ENCODE measurements at places on chromosomes 1 and 21. TPM values are rescaled to one million over a fixed set of nuclear protein-coding genes. Genes with fewer than 3 reads are reported as not detected.

The OR2T35 gene
- total RNA-seq = not detected

- no peaks in the 10 kb centered on the region for H3K27me3 ChIP-seq
- H3K27ac ChIP-seq = no peak overlapping the region
- H3K4me1 ChIP-seq = peaks cover 6% of the 10 kb centered on the region
- no peak for DNase-seq
These were observed 147.0 kb upstream of the DNAH14 start for GRCh38 chr1:224782281-224783000.

- H3K4me1 ChIP-seq = no peaks in the 10 kb centered on the region
- H3K36me3 ChIP-seq = no peaks in the 10 kb centered on the region
- peaks cover 3% of the 10 kb centered on the region for H3K27me3 ChIP-seq
- no peak overlapping the region for H3K4me3 ChIP-seq
These were observed 8.6 kb upstream of the EDN2 start for GRCh38 chr1:41493117-41493536.

DNA sequence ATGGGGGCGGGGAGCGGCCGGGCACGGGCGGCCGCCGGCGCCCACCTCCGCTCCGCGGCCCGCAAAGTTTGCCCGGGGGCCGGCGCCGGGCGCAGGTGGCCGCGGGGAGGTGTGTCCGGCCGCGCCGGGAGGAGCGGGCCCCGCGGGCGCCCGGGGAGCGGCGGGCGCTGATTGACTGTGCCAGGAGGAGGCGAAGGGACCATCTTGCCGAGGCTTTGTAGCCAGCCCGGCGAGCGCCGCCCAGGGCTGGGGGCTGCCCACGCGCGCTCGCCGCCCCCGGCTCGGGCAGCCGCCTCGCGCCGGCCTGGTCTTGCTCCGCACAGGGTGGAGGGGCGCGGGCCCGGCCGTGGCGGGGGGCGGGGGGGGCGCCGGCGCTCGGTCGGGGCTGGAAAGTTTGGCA, 432 bp downstream of the EPHB2 start:
- DNase-seq = no peak
- peaks cover 21% of the 10 kb centered on the region for H3K27me3 ChIP-seq
- no peaks in the 10 kb centered on the region for H3K36me3 ChIP-seq
- no peak overlapping the region for H3K27ac ChIP-seq

DNA sequence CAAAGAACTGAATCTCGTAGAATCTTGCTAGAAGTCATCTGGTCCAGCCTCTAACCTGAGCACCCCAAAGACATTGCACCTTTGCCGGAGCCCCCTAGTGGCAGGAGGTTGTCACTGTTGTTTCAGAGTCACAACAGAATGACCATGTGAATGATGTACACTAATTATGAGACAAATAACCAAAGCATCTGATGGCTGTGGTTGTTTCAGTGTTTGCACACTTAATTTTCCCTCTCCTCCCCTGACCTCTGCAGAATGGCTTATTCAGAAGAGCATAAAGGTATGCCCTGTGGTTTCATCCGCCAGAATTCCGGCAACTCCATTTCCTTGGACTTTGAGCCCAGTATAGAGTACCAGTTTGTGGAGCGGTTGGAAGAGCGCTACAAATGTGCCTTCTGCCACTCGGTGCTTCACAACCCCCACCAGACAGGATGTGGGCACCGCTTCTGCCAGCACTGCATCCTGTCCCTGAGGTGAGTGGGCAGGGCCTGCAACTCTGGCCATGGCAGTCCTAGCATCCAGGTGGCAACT, 26.4 kb downstream of the TRAF5 start:
- H3K36me3 ChIP-seq = no peaks in the 10 kb centered on the region
- H3K27me3 ChIP-seq = no peaks in the 10 kb centered on the region
- H3K27ac ChIP-seq = peak overlapping the region; percentile 25
- peak; percentile 65 for DNase-seq

The PGLYRP4 gene
- total RNA-seq = not detected

DNA sequence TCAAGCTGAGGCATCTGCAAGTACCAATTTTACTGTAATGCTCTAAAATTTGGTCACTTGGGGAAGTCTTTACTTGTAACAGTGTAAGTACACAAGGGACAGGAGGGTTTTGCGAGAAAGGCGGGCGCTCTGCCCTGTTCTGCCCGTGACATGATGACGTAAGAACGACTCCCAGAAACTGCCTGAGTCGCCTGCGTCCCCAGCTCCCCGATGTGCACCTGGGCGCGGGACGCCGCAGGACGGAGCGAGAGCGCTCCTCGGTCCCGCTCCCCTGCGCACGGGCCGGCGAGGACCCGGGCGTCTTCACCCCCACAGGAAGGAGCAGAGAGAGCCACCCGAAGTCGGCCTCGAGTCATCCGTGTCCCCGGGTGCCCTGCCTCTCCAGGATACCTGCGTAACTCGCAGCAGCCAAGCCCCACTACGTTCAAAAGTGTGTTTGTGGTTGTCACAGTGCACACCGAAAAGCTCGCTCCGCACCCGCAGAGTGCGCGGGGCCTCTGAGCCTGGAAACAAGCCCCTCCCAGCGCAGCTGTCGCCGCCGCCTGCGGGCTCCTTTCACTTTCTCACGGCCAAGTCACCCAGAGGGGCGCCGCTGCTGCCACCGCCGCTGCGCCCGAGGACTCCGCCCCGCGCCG, 3.3 kb upstream of the ZBTB18 start:
- no peaks in the 10 kb centered on the region for H3K27me3 ChIP-seq
- H3K4me1 ChIP-seq = peaks cover 47% of the 10 kb centered on the region
- DNase-seq = no peak
- H3K4me3 ChIP-seq = peak overlapping the region; percentile 99
- peak overlapping the region; percentile 94 for H3K27ac ChIP-seq
- no peaks in the 10 kb centered on the region for H3K36me3 ChIP-seq

The ADAM30 gene
- total RNA-seq = not detected

DNA sequence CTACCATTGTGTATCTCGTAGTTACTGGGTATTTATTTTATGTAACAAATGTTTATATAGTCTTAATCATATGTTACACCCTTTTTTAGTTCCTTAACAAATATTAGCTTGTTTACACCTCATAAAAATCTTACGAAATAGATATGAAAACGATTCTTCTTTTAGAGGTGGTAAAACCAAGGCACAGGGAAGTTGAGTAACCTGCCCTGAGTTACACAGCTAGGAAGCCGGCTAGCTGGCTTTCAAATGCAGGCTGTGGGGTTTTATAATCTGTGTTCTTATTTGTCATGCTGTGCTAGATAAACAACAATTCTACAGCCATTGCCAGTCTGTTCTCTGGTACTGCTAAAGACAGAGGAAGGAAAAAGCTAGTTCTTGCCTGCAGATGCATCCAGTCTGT, 109.6 kb downstream of the NOS1AP start:
- H3K36me3 ChIP-seq = no peaks in the 10 kb centered on the region
- no peaks in the 10 kb centered on the region for H3K4me1 ChIP-seq
- no peak overlapping the region for H3K27ac ChIP-seq
- DNase-seq = no peak
- no peak overlapping the region for H3K4me3 ChIP-seq
- no peaks in the 10 kb centered on the region for H3K27me3 ChIP-seq

The C1QC gene
- total RNA-seq = 3.3 TPM

DNA sequence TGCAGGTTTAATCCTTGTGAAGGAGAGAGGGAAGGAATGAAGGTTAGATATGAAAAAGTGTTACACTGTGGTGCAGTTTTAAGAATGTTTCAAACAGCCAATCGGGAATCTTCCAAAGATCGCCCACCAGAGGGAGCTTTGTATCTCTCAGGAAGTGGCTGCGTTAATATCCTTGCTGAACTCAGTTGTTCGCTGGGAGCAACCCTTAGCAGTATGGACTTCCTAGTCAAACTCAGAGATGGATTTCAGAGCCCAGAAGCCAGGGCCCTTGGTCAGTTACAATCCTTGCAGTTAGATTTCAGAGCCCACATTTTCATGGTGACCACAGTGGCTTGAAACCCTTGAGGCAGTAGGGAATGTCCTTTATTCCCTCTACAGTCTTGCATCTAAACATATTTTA, 136.2 kb downstream of the NTNG1 start:
- no peaks in the 10 kb centered on the region for H3K27me3 ChIP-seq
- H3K27ac ChIP-seq = no peak overlapping the region

DNA sequence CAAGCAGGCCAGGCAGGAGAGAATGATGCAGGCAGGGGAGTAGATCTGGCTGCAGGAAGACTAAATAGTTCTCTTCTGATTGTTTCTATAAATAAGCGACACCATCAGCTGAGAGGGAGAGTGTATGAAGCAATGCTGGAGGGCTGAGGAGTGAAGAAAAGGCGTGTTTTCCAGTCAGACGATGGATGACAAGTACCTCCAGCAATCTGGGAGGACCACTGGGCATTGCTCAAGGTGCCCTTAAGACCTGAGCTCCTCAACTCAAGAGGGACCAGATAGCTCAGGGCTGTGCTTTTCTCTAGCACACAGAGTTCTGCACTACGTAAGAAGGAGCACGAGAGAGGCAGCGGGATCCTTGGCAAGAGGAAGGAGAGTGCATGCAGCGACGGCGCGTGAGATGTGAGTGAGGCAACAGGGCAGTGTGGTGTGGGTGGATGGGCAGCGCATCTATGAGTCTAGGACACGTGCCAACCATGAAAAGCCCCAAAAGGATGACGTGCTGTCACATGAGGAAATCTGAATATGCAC, 36.0 kb downstream of the PABPC4 start:
- peaks cover 6% of the 10 kb centered on the region for H3K36me3 ChIP-seq
- H3K27me3 ChIP-seq = no peaks in the 10 kb centered on the region
- no peak overlapping the region for H3K4me3 ChIP-seq
- H3K4me1 ChIP-seq = no peaks in the 10 kb centered on the region

DNA sequence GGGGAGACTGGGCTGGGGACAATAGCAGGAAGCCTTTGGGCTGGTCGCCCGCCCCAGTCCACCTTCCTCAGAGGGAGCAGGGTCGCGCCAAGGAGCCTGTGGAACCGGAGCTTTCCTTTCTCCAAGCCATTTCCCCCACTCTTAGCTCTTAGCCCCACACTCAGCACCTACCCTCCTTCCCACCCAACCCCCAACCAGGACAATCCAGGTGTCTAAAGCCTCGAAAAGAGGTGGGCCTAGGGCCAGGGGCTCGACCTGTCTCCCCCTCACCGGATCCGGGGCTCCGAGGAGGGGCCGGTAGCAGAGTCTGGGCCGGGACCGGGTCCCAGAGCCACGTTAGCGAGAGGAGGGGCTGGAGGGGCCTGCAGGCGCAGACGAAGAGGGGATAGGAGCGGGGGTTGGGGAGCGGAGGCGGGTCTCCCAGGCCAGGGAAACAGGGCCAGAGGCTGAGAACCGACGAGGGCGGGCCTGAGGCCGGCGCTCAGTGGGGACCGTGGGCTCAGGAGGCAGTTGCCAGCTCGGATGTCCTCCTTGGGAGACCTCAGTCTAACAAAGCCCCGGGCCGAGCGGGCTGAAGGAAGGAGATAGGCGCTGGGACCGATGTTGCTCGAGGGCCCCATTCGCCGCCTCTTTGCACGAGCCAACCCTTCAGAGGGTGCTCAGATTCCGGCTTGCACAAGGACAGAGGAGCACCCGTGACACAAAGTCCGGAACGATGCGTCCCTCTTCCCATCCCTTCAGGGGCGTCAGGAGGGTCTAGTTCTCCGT, 943 bp downstream of the SEMA6C start:
- no peak for DNase-seq
- peak overlapping the region; percentile 56 for H3K27ac ChIP-seq
- peak overlapping the region; percentile 83 for H3K4me3 ChIP-seq

The FCAMR gene
- not detected for total RNA-seq

DNA sequence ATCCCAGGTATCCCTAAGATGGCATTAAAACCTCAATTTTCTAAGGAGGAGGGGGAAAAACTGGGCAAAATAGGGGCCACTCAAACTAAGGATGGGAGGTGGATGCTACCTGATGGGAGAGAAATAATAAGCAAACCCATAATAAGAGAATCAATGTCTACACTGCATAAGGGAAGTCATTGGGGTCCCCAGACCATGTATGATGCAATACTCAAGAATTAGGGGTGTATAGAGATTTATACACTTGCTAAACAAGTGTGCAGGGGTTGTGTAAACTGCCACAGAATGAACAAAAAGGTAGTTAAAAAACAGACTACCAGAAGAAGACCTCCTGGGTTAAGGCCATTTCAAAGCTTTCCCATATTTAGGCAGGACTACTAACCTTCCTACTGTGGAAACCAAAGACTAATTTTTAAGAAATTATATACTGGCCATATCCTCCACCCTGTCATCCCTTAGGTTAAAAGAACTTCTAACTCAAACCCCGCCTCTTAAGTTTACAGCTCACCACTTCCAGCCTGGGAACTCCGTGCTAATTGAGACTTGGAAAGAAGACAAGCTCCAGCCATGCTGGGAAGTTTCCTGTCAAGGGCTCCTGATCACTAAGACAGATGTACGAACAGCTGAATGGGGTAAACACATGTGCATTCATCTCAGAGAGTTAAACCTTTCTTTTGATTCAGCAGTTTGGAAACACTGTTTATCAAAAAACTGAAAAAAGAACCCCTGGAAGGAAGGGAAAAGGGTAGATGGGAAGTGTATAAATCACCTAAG, 64.4 kb upstream of the TLR5 start:
- H3K36me3 ChIP-seq = no peaks in the 10 kb centered on the region
- H3K27me3 ChIP-seq = no peaks in the 10 kb centered on the region
- no peak for DNase-seq
- no peak overlapping the region for H3K4me3 ChIP-seq

GRCh38 chr21:14452727-14453241, 69.8 kb upstream of the HSPA13 start:
- no peak overlapping the region for H3K4me3 ChIP-seq
- DNase-seq = no peak
- peaks cover 21% of the 10 kb centered on the region for H3K4me1 ChIP-seq
- H3K27ac ChIP-seq = no peak overlapping the region

DNA sequence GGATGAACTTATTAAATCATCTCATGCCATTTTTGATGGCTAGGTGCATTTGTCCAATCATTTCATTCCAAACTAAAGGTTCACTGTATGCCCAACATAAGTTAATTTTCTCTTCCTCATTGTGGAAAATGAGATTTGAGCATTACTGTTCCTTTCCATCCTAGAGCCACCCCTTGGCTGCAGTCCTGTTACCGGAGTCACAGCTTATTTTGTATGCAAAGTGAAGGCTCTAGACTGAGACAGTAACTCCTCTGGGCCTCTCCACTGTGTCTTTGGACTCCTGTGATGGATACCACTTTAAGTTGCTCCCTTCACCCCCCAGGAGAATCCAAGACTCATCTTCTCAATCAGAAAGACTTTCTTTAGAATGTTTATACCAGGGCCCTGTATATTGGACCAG, 59.7 kb downstream of the FGGY start:
- DNase-seq = no peak
- no peak overlapping the region for H3K4me3 ChIP-seq
- H3K27ac ChIP-seq = no peak overlapping the region
- no peaks in the 10 kb centered on the region for H3K4me1 ChIP-seq
- no peaks in the 10 kb centered on the region for H3K27me3 ChIP-seq

- DNase-seq = no peak
- H3K27ac ChIP-seq = no peak overlapping the region
- H3K4me1 ChIP-seq = no peaks in the 10 kb centered on the region
- no peaks in the 10 kb centered on the region for H3K27me3 ChIP-seq
These were observed 14.4 kb downstream of the CXADR start for GRCh38 chr21:17527240-17527639.

The PTPN14 gene
- total RNA-seq = 0.28 TPM

DNA sequence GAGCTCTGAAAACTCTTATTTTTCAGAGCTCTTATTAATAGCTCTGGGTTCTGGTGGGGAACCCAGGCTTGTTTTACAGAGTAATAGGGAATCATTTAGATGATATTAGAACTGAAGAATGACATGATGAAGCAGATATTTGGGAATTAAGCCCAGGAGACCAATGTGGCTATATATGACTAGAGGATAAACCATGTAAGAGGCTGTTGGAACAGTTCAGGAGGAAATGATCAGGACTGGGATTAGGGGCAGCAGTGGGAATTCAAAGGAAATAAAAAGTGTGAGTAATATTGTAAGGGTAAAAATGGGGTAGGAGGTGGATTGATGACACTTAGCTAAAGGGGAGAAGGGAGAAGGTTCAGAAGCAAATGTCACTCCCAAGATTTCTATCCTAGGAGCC, 58.6 kb downstream of the GIPC2 start:
- H3K36me3 ChIP-seq = no peaks in the 10 kb centered on the region
- no peaks in the 10 kb centered on the region for H3K27me3 ChIP-seq
- no peaks in the 10 kb centered on the region for H3K4me1 ChIP-seq
- no peak overlapping the region for H3K4me3 ChIP-seq
- no peak overlapping the region for H3K27ac ChIP-seq

Measured in CD4-positive, alpha-beta memory T cell (primary cell).